Right lung (tissue), 10 donors: ENCODE measurements at places on chromosomes 11 and 22. TPM values are rescaled to one million over a fixed set of nuclear protein-coding genes. Genes with fewer than 3 reads are reported as not detected.
A peak's percentile ranks its signal among the peaks of the same experiment; 100 is the strongest.

LRP4 gene
- polyA plus RNA-seq: 36.0 TPM

GPR137 gene
- polyA plus RNA-seq: 43.8 TPM

ADSL gene
- 94.3 TPM for polyA plus RNA-seq

VSIG10L2 gene
- not detected for polyA plus RNA-seq

MMP8 gene
- polyA plus RNA-seq: 0.05 TPM

NFRKB gene
- polyA plus RNA-seq: 38.1 TPM

GRIA4 gene
- 0.43 TPM for polyA plus RNA-seq

- peak; percentile 17 for DNase-seq
Observed at GRCh38 chr11:92330114-92330513, 105.5 kb downstream of the FAT3 start.

- peak; percentile 27 for DNase-seq
Observed at GRCh38 chr22:39997939-39998726, 3.4 kb downstream of the FAM83F start.

GRCh38 chr11:86760577-86760976, 39.8 kb upstream of the PRSS23 start:
- DNase-seq: no peak

DNA sequence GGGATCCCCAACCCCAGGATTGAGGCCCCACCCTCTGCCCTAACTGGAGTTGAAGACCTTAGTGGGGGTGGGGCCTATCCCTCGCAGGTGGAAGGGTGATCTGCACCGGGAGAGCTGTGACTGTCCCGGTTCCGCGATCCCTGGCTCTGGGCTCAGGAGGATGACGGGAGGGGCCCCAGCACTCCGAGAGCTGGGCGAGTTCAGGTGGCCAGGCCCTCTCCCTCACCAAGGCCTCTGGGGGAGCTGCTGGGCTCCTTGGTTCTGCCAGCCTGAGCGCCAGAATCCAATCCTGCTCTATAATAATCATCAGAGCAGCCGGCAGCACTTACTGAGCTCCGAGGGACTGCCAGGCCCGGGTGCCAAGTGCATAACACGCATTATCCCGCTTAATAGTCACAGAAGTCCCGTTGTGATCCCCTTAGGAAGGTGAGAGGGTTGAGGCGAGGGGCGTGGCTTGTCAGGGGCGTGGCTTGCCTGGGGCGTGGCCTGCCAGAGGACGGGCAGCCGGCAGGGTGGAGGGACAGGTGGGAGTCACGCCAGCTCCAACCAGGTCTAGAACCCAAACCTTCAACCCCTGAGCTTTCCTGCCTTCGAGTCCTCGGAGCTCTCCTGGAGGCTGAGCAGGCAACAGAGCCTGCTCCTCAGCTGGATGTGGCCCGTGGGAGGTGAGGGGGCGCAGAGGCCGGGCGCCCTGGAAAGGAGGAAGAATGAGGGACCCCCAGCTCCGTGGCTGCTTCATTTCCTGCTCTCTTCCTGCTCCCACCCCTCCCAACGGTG, 7.3 kb upstream of the SYT7 start:
- no peak for DNase-seq

DNA sequence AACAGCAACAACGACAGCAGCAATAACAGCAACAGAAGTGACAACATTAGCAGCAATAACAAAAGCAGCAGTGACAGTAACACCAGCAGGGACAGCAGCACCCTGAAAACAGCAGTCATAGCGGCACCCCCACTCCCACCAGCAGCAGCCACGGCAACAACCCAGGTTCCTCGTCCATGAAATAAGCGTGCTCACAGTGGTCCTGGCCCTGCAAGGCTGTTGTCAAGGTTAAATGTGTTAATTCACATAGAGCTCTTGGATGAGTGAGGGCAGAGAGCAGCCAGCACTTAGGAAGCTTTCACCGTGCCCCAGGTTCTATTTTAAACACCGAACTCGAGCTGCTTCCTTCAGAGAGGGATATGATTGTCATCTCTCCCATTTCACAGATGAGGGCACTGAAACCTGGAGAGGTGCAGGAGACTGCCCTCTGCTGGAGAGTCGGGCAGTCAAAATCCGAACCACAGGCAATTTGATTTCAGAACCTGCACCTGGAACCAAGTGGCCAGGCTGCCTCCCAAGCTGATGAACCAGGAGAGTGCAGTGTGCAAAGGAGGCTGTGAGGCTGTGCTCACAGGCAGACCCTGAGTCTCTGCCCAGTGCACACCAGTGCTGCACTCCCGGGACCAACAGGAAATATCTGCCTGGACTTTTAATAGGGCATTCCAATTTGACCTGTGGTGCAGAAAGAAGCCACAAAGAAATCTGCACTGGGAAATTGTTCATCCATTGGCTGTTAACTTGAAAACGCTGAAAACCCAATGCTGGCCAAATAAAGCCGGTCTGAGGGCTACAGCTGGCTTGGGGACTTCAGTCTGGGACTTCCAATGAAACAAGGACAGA, 22.9 kb upstream of the FGF3 start:
- no peak for DNase-seq

DNA sequence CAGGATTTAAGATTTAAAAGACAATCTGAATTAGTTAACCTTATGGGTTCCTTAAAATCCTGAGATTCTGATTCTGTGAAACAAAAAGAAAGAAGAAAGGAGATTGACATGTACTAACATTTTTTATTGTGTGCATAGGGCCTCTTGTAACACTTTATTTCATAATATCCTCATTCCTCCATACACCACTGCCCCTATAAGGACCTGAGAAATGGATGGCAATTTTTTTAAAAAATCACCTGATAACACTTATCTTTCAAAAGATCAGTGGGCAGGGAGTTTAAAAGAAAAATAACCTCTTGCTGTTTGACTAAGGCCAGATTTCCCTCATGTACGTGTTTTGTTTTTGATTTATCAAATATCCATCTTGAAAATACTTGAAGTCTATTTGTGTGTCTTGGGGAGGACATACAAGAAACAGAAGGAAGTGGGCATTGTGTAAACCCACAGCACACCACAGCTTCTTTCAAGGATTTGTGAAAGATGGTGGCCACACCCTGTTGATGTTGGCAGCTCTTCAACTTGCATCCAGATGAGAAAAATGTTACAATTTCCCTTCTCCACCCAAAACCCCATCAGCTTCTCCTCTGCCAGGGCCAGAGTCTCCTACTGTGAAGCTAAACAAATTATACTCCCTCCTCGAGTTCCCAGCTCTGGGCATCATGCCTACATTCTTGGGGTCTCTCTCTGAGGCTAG, 35.0 kb upstream of the MPEG1 start:
- no peak for DNase-seq

- DNase-seq: no peak
Observed at GRCh38 chr11:75479597-75480145, 46.1 kb downstream of the GDPD5 start.

- no peak for DNase-seq
Observed at GRCh38 chr11:41498726-41499125, 39.3 kb upstream of the LRRC4C start.

- DNase-seq: no peak
Observed at GRCh38 chr11:120579611-120580031, 68.1 kb downstream of the GRIK4 start.

GRCh38 chr11:84714316-84714780, 912.8 kb downstream of the DLG2 start:
- peak; percentile 42 for DNase-seq

DNA sequence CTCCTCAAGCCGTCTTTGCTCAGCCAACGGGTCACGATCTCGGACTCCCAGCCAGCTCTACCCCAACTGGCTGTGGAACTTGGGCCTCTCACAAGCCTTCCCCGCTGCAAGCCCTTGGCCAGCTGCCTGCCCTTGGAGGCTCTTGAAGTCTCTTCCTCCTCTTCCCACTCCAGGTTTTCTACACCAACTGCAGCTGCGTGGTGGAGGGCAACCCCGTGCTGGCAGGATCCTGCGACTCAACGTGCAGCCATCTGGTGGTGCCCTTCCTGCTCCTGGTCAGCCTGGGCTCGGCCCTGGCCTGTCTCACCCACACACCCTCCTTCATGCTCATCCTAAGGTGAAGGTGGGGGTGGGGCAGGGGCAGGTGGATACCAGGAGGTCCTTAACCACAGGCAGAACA, 40.5 kb upstream of the TPBGL start:
- DNase-seq: no peak

GRCh38 chr11:3986301-3986700, 108.3 kb upstream of the RRM1 start:
- no peak for DNase-seq

- DNase-seq: no peak
Observed at GRCh38 chr11:11416917-11417316, 63.9 kb upstream of the CSNK2A3 start.

GRCh38 chr11:119015054-119015611, 3.0 kb downstream of the RPS25 start:
- no peak for DNase-seq

DNA sequence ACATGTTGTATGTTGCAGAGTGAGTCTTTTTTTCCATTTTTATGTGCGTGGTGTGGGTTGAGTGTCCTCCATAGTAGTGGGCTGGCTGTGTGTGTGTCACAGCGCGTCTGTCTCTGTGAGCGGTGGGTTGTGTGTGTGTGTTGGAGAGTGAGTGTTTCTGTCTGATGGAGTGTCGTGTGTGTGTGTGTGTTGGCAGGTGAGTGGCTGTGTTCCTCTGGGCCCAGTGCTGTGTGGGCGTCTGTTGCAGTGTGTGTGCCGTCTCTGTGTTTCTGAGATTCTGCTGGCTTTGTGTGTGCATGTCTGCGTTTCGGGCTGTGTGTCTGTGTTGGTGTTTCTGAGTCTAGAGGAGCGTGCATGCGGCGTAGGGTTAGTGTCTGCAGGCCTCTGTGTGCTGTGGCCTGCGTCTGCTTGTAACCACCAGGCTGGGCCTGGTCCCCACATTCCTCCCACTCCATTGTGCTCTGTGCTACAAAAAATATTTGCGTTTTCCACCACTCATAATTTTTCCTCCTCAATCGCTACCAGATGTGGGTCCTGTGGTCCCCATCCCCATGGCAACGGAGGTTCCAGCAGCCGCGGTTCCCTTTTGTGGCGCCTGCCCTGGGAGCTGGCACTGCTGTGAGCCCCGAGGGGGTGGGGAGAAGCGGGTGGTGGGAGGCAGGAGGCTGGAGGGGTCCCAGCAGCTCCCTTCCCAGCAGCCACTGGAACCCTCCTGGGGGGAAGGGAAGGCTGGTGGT, 15.2 kb downstream of the SCARF2 start:
- no peak for DNase-seq

DNA sequence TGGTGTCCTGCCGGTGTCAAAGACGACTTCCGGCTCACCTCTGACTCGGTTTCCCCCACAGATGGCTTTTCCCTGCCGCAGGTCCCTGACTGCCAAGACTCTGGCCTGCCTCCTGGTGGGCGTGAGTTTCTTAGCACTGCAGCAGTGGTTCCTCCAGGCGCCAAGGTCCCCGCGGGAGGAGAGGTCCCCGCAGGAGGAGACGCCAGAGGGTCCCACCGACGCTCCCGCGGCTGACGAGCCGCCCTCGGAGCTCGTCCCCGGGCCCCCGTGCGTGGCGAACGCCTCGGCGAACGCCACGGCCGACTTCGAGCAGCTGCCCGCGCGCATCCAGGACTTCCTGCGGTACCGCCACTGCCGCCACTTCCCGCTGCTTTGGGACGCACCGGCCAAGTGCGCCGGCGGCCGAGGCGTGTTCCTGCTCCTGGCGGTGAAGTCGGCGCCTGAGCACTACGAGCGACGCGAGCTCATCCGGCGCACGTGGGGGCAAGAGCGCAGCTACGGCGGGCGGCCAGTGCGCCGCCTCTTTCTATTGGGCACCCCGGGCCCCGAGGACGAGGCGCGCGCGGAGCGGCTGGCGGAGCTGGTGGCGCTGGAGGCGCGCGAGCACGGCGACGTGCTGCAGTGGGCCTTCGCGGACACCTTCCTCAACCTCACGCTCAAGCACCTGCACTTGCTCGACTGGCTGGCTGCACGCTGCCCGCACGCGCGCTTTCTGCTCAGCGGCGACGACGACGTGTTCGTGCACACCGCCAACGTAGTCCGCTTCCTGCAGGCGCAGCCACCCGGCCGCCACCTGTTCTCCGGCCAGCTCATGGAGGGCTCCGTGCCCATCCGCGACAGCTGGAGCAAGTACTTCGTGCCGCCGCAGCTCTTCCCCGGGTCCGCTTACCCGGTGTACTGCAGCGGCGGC, 5.5 kb downstream of the B3GNT6 start:
- no peak for DNase-seq

GRCh38 chr11:74033046-74033445, 24.2 kb upstream of the UCP3 start:
- no peak for DNase-seq

GRCh38 chr22:44821741-44822475, 69.5 kb downstream of the ARHGAP8 start:
- DNase-seq: peak; percentile 31

DNA sequence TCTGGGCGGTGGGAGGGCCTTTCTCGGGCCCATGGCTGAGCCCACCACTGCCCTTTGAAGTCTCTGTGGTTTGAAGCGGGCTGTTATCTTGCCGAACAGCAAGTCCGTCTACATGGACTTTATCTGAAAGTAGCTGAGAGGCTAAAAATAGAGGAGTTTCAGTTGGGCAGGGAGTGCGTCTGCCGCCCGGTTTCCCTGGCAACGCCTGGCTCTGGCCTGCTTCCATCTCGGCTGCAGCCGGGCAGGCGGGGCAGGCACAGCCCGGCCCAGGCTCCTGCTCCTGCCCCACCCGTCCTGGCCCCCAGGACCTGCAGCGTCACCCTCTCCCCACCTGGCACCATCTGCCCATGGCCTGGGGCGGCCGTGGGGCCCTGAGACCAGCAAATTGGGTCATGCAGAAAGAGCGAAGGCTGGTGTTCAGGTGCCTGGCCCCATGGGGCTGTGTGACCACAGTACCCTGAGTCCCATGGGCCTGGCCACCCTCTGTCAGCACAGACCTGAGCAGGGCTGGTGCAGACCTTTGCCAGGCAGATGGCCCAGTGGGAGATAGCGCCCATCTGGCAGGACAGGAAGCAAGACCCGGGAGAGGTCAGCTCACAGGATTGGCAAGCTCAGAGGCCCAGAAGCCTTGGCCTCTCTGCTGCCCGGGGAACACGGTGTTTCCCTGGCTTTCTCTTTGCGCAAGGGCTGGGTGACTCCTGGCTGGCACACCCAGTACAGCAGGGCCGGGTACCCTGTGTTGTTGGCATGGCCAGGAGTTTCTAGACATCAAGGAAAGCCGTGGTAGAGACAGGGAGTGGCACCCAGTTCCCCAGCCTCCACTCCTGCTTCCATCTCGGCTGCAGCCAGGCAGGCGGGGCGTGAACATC, 79.1 kb upstream of the KCNQ1OT1 start:
- DNase-seq: peak; percentile 87

DNA sequence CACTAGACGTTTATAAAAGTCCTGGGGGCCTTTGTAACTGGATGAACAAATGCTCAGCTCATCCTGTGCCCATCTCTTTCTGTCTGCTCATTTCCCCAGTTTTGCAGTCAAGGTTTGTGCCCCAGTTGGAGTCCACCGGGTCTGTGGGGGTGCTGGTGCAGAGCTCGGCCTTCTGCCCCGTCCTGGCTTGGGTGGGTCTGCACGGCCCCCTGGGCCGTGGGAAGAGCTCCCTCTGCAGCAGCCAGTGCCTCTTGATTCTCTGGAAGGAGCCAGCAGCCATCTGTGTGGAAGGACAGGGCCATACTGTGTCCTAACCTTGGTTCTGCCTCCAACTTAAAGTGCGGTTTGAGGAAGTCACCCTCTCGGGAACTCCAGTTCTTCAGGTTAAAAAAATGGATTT, 140.2 kb downstream of the NTM start:
- no peak for DNase-seq
